Frontal cortex (tissue), 4 donors: ENCODE measurements at places on chromosomes 4 and X.

DNA sequence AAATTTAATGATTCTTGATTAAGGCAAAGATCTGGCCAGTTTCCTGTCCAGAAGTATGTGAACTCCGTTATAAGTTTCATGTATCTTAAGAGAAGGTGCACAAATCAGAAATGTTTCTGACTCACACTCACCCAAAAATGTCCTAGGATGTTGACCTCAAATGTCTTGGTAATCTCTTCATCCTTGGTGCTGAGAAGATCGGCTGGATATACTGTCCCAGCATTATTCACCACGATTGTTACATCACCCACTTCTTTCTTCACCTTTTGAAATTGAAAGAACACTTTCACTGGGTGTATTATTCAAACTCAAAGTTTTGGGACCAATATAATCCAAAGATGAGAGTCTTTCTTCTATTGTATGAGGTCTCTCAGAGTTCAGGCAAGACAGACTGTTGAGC is 5.7 kb downstream of the HSD17B13 start:
- no peak for DNase-seq

GRCh38 chr4:86594559-86595425 is 677 bp downstream of the PTPN13 start:
- peak; percentile 18 for DNase-seq

DNA sequence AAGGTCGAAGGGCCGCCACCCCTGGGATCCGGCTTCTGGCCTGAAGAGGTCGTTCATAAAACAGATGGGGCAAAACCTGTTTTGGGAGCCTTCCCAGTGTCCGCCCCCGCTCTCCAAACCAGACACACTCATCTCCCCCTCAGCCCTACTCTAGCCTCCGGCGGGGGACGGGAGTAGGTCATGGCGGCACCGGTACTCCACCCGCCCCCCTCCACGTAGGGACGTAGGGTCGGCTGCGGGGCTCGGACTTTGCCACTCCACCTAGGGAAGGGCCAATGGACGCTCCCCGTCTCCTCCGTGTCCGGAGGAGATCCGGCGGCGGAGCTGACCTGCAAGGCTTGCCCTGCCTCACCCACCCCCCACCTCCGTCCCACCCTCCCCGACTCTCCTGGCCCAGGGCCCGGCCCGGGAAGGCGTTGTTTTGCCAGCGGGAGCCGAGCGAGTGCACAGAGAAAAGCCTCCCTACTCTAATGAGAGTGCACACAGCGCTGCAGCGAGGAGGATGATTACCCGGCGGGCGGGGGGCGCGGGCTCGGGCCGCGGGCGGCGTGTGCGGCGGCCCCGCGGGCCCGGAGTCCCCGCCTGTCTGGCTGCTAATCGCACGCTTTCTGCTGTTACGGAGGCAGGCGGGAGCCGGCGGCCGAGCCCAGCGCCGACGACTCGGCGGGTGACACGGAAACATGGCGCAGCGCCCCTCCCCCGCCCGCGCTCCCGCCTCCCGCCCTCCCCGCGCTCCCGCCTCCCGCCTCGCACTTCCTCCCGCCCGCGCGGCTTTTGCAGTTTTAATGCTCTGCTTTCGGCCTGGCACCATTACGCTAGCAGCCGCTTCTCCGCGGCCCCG is 8.3 kb upstream of the BCOR start:
- DNase-seq, result peak; percentile 80

GRCh38 chr4:174604198-174604597 is 81.9 kb upstream of the HPGD start:
- no peak for DNase-seq

DNA sequence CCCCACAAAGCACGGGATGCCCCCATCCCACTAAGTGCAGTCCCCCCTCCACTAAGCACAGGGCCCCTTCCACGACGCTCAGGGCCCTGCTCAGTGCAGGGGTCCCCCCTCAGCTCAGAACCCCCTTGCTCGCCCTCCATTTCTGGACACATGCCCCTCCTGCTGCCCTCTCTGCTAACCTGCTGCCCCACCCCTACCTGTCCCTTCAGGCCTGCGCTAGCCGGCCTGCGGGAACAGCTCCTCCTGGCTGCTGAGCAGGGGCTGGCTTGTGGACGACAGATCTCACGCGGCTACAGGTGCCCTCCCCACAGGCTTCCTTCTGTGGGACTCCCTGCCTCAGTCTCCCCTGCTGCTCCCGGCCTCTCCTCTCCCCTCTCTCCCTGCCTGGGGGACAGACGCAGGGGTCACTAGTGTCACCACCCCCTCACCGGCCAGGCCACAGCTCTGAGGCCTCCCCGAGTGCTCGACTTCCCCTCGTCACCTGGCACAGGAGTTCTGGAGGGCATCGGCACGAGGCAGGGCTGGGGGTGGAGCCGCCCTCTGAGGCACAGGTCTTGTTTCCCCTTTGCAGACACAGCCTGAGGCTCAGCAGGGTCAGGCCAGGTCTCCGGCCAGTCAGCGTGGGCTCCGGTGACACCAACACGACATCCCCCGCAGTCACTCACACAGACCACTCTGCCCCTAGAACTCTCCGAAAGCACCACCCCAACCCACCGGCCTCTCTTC is 21.6 kb downstream of the GAK start:
- DNase-seq, result no peak
